ENCODE measurements at places on chromosomes 6 and 20.

DNA sequence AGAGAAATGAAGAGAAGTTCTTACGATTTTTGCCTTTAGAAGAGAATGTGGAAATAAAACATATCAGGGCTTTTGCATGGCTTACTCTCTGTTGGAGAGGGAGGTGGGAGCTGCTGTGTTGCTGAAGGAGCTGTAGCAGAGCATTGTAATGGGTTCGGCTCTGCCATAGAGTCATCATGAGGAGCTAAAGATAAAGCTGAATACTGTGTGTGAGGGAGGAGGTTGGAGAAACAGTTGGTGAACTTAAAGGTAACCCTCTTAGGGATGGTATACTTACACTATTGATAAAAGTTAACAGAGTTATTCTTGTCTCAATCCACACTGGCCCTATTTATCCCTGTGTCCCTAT lies 34.8 kb downstream of the CTNNBL1 start:
- no peak for DNase-seq

DNA sequence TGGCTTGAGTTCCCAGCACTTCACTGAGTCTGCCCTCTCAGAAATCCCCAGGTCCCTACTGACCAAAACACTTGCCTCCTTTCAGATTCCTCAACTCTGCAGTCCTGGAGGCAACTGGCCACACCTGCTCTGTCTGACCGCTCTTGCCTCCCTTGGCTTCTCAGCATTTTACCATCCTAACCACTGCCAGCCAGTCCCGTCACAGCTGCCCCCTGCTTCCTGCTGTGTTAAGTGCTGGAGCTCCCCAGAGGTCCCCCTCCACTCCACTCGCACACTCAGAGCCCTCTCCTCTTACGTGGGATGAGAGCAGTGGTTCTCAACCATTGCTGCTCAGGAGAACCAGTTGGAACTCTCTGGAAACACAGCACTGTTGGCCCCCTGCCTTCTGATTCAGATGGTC lies 20.5 kb downstream of the ADAT2 start:
- no peak for DNase-seq

DNA sequence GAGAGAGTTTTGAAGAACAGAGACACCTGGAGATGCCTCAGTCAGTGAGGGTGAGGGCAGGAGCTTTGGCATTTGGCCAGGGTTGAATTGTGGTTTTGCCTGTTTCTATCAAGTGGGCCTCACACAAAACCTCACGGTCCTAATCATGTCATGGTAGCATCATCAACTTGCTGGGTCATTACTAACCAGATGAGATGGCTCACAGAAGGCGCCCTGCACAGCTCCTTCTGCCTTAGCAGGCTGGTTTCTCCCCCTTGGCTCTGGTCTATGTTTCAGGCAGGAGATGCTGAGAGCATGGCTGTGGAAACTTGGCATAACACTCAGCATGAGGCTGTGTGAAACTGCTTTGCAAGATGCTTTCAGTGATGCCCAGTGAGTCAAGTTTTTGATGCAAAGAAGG lies 99.3 kb downstream of the LRRC1 start:
- no peak for DNase-seq

DNA sequence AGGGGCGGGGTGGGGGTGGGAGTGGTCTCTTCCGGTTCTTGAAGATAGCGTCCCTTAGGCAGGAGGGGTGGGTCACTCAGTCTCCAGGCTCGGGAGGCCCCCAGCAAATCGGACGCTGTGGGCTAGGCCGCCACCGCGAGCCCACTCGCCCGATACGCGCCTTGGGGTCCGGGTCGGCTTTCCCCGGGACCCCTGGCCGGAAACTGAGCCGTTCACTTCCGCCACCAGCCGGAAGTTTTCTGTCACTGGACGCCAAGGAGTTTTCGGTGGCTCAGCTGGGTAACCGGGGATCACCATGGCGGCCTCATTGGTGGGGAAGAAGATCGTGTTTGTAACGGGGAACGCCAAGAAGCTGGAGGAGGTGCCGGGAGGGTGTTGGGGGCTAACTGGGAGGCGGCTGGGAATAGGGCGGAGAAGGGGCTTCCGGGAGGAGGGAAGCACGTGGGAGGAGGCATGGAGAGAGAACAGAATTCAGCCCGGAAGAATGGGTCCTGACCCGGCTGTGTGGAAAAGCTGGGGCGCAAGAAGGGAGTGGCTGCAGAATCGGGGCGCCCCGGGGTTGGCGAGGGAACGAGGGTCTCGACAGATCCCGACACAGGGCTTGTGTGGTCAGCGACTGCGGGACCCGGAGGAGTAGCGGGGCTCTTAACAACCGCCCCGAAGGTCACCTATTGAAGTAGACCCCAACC lies at the start of gene ITPA:
ITPA (plus strand) TSS at position 242 of the 689 bp plus-strand sequence; CDS start at position 296, 54 bp downstream.
- peak; percentile 59 for DNase-seq

GRCh38 chr6:17311595-17312311 lies 30.6 kb downstream of the RBM24 start:
- DNase-seq = no peak

- DNase-seq = no peak
Measured at GRCh38 chr6:167704396-167704901, 122.3 kb upstream of the AFDN start.

- DNase-seq = no peak
Measured at GRCh38 chr20:63116412-63117106, 99.4 kb downstream of the YTHDF1 start.

DNA sequence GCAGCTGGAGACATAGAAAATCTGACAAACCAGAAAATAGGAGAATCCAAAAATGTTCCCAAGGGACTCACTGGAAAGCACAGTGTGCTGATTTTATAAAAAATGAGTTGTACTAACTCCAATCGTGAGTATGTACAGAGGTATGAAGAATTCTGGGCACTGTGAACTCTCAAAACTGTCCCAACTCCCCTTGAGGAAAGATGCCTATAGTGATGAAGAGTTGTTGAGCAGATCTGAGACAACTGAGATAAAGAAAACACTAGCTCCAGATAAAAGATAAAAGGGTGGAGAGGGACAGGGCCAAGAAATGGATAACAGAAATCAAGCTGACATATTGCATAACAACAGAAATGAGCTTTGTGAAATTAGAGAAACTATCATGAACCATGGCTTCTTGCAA lies 481.4 kb downstream of the MAFB start:
- no peak for DNase-seq

- no peak for DNase-seq
Measured at GRCh38 chr20:22582386-22582963, 1.9 kb downstream of the FOXA2 start.

- DNase-seq = no peak
Measured at GRCh38 chr6:126388104-126388598, 48.2 kb downstream of the CENPW start.

- DNase-seq = no peak
Measured at GRCh38 chr20:39523405-39523804, 561.3 kb downstream of the DHX35 start.
